ENCODE measurements at places on chromosomes 11 and 22. TPM values are rescaled to one million over a fixed set of nuclear protein-coding genes. Genes with fewer than 3 reads are reported as not detected.

GRCh38 chr11:114832532-114833125 lies 154.3 kb downstream of the NXPE2 start:
- DNase-seq, result no peak

- no peak for DNase-seq
These were observed 169.8 kb downstream of the DSCAML1 start for GRCh38 chr11:117627259-117627658.

GRCh38 chr11:3684129-3684818 lies 13.1 kb upstream of the CHRNA10 start:
- no peak for DNase-seq

The ST14 gene
- total RNA-seq, result 6.0 TPM
